ENCODE measurements at places on chromosomes 4 and X.

- DNase-seq: no peak
Observed at GRCh38 chrX:150696866-150697265, 3.7 kb downstream of the MTMR1 start.

- no peak for DNase-seq
Observed at GRCh38 chrX:29851857-29852605, 363.3 kb upstream of the MAGEB2 start.

- DNase-seq: no peak
Observed at GRCh38 chr4:3611778-3612177, 79.6 kb upstream of the LRPAP1 start.

DNA sequence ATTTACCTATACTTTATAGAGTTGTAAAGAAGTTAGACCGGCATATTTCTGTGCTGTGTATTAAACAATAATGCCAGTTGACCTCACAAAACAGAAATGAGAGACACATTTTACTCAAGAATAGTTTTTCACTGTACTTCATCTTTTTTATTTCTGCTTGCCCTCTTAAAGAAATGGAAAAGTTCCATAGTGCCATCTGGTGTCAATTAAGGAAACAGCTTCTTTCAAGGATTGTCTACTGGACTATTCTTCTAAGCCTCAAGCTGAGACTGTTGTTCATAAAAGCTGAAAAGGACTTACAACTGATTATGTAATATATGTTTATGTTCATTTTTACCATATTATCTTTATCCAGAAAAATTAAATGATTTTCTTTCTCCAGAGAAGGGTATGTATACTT is 1523.7 kb downstream of the ARAP2 start:
- DNase-seq: no peak

- DNase-seq: no peak
Observed at GRCh38 chrX:149541521-149542047, 772 bp downstream of the EOLA1 start.

GRCh38 chr4:124322234-124323065 is 390.1 kb downstream of the ANKRD50 start:
- DNase-seq: no peak

DNA sequence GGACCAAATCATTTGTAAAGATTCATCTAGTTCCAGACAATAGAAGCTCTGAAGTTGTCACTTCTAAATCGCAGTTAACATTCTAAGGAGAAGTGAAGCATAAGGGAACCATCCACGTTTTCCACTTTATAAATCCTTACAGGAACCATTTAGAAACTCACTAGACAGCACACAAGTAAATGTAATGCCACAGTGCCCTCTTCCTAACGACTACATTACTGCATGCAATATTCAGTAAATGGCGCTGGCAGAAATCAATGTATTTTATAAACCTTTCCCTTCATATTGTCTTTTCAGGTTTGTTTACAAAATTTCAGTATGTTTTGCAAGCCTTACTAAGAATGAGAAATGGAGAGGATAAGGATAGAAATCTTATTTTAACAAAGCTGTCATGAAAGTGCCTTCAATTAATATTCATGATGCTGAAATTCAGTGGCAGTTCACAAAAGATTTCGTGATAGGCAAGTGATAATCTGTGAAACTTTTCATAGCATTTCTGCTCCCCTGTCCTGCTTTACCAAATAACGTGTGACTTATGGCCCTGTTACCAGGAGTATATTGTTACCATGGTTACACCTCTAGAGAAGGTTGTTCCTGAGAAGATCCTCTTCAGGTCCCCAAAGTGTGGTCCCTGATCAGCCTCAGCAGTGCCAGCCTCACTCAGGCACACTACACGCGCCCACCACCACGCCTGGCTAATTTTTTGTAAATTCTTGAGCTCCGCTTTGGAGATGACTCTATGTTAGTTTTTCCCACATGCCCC is 54.2 kb downstream of the TMA16 start:
- no peak for DNase-seq

DNA sequence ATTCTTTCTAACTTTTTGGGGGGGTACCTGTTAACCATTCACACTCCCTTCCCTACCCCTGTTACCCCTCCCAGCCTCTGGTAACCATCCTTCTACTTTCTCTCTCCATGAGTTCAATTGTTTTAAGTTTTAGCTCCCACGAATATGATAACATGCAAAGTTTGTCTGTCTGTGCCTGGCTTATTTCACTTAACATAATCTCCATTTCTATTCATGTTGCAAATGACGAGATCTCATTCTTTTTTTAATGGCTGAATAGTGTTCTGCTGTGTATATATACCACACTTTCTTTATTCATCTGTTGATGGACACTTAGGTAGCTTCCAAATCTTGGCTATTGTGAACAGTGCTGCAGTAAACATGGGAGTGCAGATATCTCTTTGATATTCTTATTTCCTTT is 41.3 kb downstream of the MCUB start:
- no peak for DNase-seq

DNA sequence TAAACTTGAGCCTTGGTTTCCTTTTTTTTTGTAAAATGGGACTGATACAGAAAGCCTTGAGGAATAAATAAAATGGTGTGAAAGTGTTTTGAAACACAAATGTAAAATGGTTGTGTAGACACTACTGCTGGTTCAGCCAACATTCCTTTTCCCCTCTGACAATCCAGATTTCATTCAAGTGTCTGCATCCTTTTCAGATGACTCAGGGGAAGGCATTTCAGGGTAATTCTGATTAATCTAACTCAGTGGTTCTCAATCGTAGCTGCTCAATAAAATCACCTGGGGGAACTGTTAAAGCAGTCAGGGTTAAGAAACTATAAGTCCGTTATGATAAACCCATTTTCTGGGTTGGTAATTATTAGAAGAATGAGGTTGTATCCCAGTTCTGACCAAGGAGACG is 4.6 kb downstream of the ARHGAP10 start:
- no peak for DNase-seq

DNA sequence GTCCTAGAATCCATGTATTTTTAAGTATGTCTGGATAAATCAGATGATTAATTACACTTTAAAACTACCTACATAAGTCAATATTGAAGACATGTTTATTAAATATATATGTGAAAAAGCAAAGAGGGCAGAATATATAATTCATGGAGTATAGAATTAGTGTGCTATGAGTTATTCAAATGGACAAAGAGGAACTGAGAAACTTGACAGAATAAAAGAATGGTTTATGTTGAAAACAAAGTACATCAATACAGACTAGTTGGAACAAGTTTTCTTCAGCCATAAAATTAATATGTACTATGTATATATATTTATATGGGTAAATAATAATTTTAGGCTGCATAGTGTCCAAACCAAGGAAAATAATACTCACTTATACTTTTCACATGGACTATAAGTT is 173.5 kb downstream of the NPFFR2 start:
- DNase-seq: no peak

- DNase-seq: no peak
Observed at GRCh38 chr4:139450586-139450985, 3.3 kb upstream of the RAB33B start.

GRCh38 chr4:185640811-185641675 is 105.7 kb upstream of the PDLIM3 start:
- DNase-seq: no peak

GRCh38 chr4:106358899-106359298 is 9.7 kb downstream of the GIMD1 start:
- DNase-seq: no peak

- DNase-seq: no peak
Observed at GRCh38 chr4:1593458-1593857, 90.7 kb downstream of the FAM53A start.

All from substantia nigra (tissue), 51 donors.